ENCODE measurements at places on chromosomes 16 and 17.

DNA sequence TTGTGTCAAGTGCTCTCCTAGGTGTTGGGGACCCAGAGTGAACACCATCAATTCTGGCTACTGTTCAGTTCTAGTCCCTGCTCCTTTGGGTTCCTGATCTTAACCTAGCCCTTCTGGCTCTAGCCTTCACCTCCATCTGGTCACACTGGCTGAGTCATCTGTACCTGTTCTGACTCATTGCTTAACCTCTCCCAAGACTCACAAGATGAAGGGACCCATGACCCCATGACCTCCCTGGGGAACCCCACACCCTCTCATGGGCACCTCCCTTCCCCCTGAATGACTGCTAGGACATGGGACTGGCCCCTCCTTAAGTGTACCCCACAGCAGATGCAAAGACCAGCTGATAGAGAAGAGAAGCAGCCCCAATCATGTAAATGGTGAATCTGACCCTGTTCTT lies 345.8 kb upstream of the CDH5 start:
- DNase-seq, result no peak

GRCh38 chr16:4663777-4664465 lies 29.4 kb upstream of the NUDT16L1 start:
- DNase-seq, result no peak

DNA sequence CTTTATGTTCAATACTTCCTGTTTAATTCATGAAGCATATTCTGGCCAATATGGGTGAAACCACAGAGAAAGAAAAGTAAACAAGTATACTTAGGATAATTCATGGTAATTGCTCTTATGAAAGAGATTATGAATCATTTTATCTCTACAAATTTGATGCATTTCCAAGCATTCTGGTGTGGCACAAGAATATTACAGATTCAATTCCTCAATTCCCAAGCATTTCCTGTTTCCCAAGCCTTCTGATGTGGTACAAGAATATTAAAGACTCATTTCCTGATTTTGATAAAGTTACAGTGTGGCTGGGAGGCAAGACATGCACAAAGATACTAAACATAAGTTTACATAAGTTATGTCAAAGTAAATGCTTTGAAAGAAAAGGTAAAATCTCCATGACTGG lies 126.1 kb upstream of the NUDT7 start:
- no peak for DNase-seq

- no peak for DNase-seq
Observed at GRCh38 chr17:51650772-51651171, 390.4 kb downstream of the UTP18 start.

DNA sequence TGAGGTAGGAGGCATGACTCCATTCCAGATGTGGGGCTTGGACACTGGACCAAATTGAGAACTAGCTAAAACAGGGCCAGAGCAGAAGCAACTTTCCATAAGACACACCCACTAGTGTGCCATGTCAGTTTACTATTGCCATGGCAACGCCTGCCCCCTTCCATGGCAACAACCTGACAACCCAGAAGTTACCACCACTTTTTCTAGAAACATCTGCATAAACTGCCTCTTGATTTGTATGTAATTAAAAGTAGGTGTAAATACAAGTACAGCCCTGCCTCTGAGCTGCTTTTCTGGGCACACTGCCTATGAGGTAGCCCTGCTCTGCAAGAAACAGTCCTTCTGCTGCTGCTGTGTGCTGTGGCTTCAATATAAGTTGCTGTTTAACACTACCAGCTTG lies 19.5 kb upstream of the SCNN1B start:
- DNase-seq, result no peak

DNA sequence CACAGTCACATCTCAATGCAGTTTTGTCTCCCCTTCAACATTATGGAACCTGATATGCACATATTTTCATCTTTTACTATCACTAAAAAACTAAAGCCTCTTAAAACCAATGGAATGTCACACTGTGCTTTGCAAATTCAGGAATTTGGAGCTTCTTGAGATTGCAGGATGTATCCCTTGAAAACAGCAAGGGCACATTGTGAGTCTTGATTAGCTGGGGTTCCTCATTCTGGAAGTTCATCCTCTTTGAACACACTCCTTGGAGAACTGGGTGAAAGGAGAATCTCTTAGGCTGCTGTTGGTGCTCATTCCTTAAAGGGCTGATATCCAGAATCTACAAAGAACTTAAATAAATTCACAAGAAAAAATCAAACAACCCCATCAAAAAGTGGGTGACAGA lies 21.1 kb upstream of the MYOCD start:
- DNase-seq, result no peak

- DNase-seq, result no peak
Observed at GRCh38 chr17:65626451-65626850, 65.0 kb upstream of the AXIN2 start.

Measured in DND-41 (cell line).